Kidney (tissue), 22 donors: ENCODE measurements at places on chromosomes 11 and 22. TPM values are rescaled to one million over a fixed set of nuclear protein-coding genes. Genes with fewer than 3 reads are reported as not detected.

DNA sequence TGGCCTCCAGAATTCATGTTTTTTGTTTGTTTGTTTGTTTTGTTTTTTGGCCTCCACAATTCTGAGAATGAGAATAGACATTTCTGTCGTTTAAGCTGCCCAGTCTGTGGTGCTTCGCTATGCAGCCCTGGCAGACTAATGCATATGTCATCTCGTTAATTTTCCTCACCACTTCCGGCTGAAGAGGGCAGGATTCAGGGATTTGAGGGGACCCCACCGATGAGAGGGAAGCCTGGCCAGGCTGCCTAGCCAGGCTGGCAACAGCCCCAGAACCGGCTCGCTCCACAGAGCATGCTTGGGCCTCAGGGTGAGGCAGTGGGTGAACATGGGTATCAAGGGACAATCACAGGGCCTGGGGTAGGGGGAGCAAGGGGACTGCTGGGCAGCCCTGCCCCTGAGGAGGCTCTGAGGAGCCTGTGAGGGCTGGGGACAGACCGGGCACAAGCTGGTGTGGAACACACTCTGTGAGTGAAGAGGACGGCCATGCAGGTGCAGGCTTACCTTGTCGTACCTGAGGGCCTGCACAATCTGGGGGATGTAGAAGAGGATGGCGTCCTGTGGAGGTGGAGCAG, 47.8 kb upstream of the SERPIND1 start:
- no peak for DNase-seq

Gene LIN7C
- 37.8 TPM for total RNA-seq

- DNase-seq, result no peak
These were observed 114.9 kb upstream of the NECTIN1 start for GRCh38 chr11:119843877-119844276.

Gene DPAGT1
- 34.8 TPM for total RNA-seq

GRCh38 chr11:12008790-12009616, 577 bp upstream of the DKK3 start:
- DNase-seq, result peak; percentile 72

Gene MTA2
- 71.8 TPM for total RNA-seq

GRCh38 chr11:128784059-128784804, 82.9 kb downstream of the KCNJ1 start:
- no peak for DNase-seq

DNA sequence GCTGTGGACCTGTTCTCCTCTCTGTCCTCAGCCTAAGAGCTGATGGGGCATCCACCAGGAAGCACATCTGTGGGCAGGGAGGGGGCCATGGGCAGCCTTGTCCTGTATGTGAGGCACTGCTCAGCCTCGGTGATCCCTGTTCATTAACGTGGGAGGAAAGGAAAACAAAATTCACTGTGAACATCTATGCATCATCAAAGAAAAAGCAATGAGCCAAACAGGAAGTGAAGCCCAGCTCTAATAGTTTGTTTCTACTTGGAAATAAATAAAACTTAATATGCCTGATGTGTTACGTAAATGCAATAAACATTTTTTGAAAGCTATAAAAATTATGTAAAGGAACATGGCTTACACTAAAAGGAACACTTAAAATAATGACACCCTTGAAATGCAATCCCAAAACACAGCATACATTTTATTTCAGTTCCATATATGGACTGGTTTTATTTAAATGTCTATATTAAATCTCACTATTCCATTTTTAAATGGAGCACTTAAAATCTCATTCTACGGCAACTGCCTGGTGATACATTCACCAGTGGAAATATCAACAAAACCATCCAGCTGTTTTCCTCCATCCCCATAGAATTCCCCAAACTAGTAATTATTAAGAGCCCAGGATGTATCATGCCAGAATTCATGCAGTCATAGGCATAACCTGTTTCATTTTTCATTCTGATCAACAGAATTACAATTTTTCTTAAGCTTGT, 78.3 kb downstream of the ZNF280B start:
- peak; percentile 26 for DNase-seq

GRCh38 chr22:17882727-17883126, 108.5 kb upstream of the BID start:
- no peak for DNase-seq

Gene RAD9A
- total RNA-seq, result 17.8 TPM

Gene TMEM123
- total RNA-seq, result 143 TPM

Gene NUP98
- 67.6 TPM for total RNA-seq

Gene IGLL1
- total RNA-seq, result not detected

GRCh38 chr22:32211011-32211410, 6.1 kb upstream of the RFPL2 start:
- DNase-seq, result no peak

DNA sequence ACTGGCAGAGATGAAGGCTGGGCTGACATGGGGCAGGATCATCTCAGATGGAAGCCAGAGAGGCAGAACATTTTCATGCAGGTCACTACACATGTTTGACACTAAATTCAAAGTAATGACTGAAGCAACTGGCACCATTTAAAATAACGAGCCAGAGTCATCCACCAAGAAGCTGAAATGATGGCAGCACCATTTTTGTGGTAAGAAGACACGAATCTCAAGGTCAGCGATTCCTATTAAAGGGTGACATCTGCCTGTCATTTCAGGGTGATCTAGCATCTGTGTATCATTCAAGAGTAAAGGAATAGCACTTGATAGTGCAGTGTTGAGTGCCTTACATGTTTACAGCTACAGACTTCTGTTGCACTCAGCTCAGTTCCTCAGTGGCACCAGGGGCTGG, 113.4 kb upstream of the C11orf87 start:
- DNase-seq, result no peak

DNA sequence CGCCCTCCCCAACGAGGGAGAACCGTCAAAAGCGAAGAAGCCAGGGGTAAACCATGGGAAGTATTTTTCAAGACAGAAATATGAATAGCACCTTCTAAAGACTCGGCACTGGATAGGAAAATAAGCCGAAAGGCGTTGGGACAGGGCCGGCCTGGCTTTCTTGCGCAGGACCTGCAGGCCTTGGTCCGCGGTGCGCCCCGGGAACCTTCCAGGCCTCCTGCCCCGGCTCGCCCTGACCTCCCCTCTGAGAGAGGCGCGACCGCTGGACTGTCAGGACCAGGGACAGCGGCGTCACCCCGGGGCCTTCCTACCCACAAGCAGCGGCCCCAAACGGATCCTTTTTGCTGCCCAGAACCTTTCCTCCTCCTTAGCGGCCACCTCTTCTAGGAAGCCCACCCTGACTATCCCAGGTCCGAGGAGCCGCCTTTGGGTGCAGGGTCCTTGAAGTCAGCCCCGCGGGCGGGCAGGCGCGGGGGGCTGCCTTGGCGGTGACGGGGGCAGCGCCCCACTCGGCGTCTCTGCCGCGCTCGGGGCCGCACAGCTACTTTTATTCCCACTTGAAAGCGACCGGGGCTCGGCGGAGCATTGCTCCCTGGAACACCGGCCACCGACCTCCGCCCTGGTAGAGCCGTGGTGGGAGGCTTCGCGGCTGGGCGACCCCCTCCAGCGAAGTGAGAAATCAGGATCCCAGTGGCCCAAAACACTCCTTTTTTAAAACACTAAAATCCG, 650 bp upstream of the MAPK11 start:
- DNase-seq, result peak; percentile 79

DNA sequence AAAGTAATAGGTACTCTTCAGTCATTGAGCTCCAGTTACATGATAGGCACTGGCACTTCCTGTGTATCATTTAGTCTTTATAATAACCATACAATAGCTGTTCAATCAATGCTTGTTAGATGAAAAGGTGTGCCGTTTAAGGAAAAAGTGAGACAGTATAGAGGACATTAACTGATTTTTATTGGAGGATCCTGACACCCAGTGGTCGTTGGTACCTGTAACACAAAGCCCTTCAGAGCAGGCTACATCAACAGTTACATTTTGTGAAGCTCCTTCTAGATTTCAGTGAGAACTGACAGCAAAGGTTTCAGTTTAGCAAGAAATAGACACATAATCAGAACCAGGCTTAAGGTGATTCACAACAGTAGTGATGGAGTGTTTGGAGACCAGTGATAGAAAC, 44.2 kb downstream of the CCDC81 start:
- DNase-seq, result no peak

GRCh38 chr11:22688914-22689313, 22.5 kb downstream of the GAS2 start:
- no peak for DNase-seq

- no peak for DNase-seq
These were observed 16.1 kb downstream of the MS4A6E start for GRCh38 chr11:60343094-60343704.

GRCh38 chr22:48615171-48616008, 1212.3 kb downstream of the BRD1 start:
- DNase-seq, result peak; percentile 16

GRCh38 chr11:92540096-92540495, 315.5 kb downstream of the FAT3 start:
- no peak for DNase-seq

Gene TPBGL
- total RNA-seq, result 0.69 TPM

Gene MMP7
- 1,380 TPM for total RNA-seq

GRCh38 chr11:130118636-130119387, 40.8 kb upstream of the ST14 start:
- no peak for DNase-seq

GRCh38 chr22:49349841-49350381, 477.8 kb downstream of the BRD1 start:
- no peak for DNase-seq

GRCh38 chr11:117189191-117189940, 9.8 kb upstream of the TAGLN start:
- DNase-seq, result no peak

GRCh38 chr11:16311831-16312230, 44.5 kb downstream of the SOX6 start:
- no peak for DNase-seq

DNA sequence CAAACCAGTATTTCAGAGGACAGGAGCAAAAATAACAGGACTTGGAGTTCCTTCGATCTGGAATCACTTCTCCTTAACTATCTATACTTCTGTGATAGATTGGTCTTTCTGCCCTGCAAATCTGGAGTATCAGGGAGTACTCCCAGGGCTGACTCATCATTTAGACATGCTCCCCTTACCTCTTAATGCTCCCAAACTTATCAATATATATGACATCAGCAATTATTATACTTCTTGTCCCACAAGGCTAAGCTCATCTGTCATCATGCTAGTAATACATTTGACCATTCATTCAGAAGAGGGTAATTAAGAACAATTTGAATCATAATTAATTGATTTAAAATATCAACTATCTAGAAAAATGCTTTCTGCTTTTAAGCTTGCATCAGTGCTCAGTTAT, 163.8 kb downstream of the SWAP70 start:
- no peak for DNase-seq

Gene OR52I1
- total RNA-seq, result not detected
